Muscle of leg (tissue), 16 donors: ENCODE measurements at places on chromosomes 7 and 10. TPM values are rescaled to one million over a fixed set of nuclear protein-coding genes. Genes with fewer than 3 reads are reported as not detected.

The FKBP6 gene
- total RNA-seq = not detected

The LRRC18 gene
- total RNA-seq = 0.18 TPM

The SPDYE6 gene
- not detected for total RNA-seq

The ZNF316 gene
- 11.1 TPM for total RNA-seq

The ADAMTS14 gene
- 12.5 TPM for total RNA-seq

The DRGX gene
- not detected for total RNA-seq

The DENND2A gene
- 23.9 TPM for total RNA-seq

The SLK gene
- 35.7 TPM for total RNA-seq

The TMEM229A gene
- total RNA-seq = not detected

The EBLN1 gene
- 0.09 TPM for total RNA-seq

The CYP2C19 gene
- not detected for total RNA-seq
